ENCODE measurements at places on chromosomes 4 and X.

GRCh38 chrX:48983896-48984295 is 12.3 kb upstream of the KCND1 start:
- DNase-seq, result no peak

DNA sequence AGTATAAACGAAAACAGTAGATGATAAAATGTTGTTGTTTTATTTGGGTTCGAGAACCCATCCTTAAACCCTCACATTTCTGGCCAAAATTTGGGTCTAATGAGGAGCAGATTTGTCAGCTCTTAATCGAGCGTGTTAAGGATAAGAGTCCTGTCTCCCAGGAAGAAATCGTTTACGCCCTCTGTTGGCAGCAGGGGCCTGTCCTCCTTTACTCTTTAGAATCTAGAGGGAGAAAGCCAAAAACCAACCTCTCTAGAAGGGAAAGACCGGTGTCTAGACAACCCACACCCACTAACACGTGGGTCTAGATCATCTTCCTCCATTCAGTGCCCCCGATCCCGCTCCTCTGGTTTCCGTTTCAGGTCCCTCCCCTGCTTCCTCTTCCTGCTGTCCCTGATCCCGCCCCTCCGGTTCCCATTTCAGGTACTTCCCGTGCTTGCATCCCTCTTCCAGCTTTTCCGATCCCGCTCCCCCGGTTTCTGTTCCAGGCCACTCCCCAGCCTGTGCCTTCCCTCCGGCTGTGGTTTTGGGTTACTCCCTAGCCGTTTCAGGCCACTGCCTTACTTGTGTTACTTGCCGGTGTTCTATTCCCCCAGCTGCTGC is 339.1 kb downstream of the PAPSS1 start:
- peak; percentile 7 for DNase-seq

DNA sequence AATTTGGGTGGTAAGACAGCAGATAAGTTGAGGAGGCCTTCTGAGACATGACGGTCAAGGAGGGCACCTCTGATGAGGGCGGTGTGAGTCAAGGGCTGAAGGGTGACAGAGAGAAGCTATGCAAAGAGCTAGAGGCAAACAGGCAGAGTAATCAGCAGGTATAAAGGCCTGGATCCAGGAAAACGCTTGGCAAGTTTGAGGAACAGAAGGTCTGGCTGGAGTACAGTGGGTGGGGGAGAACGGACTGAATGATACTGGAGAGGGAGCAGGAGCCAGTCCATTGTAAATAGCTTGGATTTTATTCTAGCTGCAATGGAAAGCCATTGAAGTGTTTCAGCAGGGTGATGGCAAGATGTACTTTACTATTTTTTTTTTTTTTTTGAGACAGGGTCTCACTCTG is 39.3 kb downstream of the RAB33B start:
- DNase-seq, result no peak

DNA sequence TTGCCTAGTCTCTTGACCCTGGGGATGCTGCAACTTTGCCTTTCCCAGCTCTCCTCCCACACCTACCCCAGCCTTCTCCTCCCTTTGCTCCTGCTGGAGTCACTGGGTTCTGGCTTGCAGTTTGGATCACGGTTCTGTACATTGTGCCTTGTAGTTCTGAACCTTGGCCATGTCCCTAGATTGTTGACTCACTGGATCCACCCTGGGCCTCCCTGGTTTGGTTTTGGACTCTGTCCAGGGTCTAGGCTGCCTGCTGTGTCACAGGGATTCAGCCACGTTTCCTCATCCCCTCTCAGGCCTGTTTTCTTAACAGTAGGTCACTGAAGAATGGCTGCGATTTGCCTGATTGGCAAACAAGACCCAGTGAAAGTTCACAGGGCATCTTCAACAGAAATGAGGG is 11.5 kb upstream of the GABRE start:
- DNase-seq, result no peak

- DNase-seq, result no peak
These were observed 872.9 kb upstream of the PCDH10 start for GRCh38 chr4:132276185-132276584.

DNA sequence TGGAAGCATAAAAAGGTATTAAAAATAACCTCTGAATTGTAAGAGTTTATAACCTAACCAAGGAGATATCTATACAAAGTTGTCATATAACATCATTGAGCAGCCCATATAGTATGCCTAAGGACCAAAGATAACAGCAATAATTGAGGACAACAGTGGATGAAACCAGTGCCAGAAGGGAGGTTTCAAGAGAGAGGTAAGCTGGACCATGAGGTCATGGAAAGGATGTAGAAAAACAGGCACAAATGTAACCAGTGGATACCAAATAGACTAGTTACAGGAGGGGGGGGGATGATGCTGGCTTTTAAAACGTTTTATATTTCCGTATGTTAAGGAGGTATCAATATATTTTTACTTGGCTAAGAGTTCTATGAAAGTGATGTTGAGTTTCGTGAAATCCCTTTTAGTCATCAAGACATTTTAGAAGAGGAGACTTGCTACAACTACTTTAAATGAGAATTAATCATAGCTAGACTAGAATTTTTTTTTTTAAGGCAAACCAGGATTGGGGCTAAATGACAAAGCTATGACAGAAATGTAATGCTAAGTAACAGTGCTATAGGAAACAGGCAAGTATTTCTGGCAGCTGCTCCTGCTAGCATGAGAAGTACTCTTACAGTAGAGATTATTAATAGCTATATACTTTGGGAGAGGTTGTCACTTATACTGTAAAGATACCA is 161.1 kb downstream of the FBXW7 start:
- DNase-seq, result no peak

DNA sequence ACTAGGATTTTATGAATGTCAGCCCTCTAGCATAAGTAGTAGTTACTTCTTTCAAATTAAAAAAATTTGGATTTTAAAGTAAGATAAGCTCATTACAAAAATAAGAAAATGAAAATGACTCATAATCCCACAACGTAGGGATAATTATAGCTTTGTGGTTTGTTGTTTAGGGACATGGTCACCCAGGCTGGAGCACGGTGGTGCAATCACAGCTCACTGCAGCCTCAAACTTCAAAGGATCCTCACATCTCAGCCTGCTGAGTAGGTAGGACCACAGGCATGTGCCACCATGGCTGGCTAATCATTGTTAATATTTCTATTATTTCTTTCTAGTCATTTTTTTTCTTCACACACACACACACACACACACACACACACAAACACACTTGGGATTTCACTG is 57.6 kb downstream of the PLAC1 start:
- no peak for DNase-seq
